ENCODE measurements at places on chromosomes 3 and 15.
A peak's percentile ranks its signal among the peaks of the same experiment; 100 is the strongest.

GRCh38 chr15:42335074-42335473 is 24.2 kb upstream of the CAPN3 start:
- DNase-seq, result no peak

- DNase-seq, result no peak
Measured at GRCh38 chr3:54146506-54147239, 24.3 kb downstream of the CACNA2D3 start.

DNA sequence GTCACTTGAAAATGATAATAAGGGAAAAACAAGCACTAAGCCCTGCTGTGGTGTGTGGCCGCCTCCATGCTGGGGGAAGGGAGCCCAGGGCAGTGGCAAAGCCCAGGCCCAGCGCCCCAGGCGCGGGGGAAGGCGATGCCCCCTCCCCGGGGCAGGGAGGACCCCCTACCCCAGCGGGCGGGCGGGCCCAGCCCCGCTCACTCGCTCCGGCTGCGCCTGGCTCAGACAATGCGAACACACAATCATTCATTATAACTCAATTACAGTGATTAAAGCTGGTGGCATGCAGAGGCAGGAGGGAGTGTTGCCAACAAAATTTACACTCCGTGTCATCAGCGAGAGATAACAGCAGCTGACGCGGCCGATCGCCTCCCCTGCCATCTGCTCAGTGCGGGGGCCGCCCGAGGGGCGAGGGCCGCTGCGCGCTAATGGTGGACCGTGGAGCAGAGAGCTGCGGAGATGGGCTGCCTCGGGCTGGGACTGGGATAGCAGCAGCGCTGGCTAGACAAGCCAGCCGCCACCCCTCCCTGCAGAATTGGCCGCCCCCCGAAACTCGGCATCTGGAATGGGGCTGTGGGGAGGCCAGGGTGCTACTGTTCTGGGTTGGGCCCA is 64.1 kb downstream of the TLE3 start:
- DNase-seq, result peak; percentile 86

DNA sequence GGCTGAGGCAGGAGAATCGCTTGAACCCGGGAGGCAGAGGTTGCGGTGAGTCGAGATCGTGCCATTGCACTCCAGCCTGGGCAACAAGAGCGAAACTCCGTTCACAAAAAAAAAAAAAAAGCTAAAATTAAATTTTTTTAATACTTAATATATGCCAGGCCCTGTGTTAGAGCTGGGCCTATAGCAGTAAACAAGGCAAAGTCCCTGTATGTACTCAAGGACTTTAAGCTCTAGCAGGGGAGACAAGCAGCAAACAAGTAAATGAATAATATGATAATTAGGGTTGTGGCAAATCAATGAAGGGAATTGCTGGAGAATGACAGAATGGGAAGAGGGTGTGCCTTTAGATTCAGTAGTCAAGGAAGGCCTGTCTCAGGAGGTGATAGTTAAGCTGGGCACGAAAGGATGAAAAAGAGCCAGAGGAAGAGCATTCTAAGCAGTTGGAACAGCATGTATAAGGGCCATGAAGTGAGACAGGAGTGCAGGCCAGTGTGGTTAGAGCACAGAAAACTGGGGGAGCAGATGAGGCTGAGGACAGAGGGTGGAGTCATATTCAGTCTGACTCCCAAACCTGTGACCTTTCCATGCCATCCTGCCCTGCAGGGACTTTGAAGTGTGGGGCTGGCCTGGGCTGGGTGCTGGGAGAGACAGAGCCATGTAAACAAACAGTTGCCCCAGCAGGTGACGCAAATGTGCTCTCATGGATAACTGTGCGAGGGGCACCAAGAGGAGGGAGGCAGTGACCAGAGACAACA is 6.6 kb upstream of the RAF1 start:
- no peak for DNase-seq

DNA sequence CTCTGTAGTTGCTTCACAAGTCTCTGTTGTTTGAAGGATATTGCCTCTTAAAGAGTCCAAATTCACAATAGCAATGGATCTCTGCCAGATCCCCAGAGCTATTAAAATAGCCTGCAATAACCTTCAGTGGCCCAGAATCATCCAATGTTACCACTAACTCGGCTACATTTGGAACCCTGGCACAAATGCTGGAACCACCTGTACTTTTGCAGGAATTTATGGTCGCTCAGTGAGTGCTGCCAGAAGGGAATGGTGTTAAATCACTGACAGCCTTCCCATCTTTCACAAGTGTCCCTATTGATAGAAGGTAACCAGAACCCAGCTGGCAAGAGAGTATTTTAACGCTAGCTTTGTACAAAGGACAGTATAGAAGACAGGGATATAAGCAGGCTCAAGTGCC is 298.8 kb upstream of the PLSCR5 start:
- DNase-seq, result no peak

DNA sequence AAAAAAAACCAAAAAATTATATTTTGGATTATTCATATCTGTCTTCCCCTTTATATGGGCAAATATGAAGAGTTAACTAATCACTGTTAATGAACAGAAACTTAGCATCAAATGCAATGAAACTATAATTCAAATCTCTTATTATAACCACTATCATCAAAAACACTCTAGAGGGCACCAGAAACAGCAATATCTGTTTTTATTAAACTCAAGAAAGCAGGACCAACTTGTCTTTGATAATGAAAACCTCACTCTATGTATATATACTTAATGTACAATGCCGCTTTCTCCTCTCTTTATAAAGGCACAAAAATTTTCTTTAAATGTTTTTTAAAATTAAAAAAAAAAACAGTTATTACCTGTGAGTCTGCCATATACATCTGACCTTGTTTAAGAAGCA is 92.7 kb downstream of the UACA start:
- peak; percentile 16 for DNase-seq

DNA sequence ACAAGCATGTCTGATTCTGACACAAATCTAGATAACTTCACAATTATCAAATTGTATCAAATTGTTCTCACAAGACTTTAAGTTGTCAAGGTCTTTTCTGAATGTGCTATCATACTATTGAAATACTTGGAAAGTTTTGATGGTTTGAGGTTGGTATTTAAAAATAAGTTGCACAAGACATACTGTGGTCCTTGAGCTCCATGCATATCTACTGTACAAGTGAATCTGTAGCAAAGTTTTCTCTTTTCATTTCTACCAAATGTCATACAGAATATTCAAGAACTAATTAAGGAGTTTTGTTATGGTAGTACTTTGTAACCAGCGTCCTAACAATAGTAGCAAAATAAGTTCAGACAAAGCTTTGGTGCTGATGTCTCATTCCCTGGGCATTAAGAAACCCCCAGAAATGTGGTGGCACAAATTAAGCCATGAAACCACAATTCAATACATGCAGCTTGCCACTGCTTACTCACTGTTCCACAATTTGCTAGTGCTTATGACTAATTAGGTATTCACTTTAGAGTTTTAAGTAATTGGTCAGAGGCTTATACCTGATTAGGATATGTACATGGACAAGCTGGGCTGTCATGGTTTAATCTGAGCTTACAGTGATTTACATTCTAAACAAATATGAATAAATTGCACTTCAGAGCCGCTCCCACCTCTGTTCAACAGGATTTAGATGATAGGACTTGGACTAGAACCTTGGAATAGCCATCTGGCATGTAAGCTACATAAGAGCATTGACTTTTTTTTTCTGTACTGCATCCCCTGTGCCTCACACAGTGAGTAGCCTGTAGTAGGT is 8.8 kb downstream of the TBC1D23 start:
- peak; percentile 97 for DNase-seq

DNA sequence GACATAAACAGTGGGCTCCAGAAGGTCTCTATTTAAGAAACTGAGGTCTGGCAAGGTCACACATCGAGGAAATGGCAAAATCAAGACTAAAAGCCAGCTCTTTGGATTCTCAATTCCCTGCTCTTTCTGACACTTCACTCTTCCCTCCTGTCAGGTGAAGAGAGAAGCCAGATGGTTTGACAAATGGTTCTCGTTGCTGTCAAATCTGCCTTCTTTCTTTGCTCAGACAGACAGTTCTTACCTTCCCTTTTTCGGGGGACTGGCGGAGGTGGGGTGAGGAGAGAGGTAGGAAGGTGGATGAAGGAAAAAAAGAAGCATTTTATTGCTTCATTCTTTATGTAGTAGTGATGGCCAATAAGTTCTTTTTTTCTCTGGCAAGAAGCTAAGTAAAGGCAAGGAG is 133.4 kb downstream of the LPP start:
- no peak for DNase-seq

- DNase-seq, result peak; percentile 67
Measured at GRCh38 chr3:58824285-58824684, 157.7 kb upstream of the FAM3D start.

- no peak for DNase-seq
Measured at GRCh38 chr3:30871720-30872119, 22.7 kb downstream of the GADL1 start.

- DNase-seq, result no peak
Measured at GRCh38 chr3:14274999-14275961, 96.7 kb downstream of the LSM3 start.

DNA sequence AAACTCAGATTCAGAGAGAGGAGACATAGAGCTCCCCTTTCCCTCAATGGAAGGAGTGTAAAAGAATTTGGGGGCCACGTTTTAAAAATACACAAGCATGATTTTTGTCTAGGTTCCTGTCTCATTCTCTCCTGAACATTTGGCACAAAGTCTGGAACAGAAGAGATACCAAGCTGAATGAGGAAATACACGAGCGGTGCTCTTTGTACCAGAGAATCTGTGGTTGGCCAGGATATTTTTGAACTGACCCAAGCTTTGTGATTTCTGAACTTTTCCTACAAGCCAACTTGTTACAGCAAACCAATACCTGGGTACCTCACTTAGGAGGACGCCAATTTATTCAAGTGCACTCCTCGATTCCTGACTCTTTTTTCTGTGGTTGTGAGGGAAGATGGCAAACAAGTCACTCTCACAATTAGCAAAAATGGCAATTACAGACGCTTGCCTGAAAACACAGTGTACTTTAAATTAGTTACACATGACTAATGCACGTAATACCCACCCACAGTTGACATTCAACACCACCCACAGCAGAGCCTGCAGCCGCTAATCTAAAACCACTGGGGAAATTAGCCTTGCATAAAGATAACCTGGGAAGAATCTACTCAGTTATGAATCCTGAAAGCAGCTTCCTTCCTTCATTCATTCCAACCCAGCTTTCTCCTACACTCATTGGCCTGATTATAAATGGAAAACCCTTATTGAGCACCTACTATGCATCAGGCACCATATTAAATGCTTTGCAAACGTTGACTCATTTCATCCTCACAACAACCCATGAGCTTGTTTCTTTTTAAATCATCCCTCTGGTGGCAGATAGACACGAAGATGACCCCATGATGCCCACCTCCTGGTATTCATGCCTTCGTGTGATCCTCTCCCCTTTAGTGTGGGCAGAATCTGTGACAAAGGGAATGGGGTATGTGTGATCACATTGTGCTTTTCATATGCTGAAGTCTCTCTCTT is 293.5 kb downstream of the KBTBD8 start:
- no peak for DNase-seq

Measured in fibroblast of upper back skin (primary cell).